MM.1S (cell line): ENCODE measurements at places on chromosomes 11 and 22.
A peak's percentile ranks its signal among the peaks of the same experiment; 100 is the strongest.

DNA sequence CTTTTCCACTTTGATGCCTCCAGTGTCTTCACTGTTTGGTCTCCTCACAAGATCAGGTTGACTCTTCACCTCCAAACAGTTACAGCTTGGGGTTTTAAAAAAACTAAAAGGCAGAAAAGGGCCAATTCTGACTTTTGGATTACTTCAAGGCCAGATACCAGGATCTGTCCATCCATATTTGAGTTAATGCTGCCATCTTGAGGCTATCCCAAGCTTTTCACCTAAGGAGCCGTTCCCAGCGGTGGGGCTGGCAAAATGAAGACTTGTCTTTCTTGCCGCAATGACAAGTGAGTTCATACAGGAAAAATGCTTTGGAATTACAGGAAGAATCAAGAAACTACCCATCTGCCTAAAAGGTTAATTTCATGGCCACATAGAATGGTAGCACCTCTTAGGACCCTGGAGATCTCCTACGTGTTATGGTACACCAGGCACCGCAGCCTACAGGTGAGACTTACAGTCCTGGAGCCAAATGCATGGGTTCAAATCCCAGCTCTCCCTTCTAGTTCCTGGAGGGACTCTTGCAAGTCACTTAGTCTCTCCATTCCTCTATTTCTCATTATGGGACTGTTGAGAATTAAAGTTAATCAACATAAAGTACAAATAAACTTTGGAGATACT is 6.0 kb upstream of the OR5B21 start:
- peak; percentile 10 for DNase-seq

- no peak for DNase-seq
Observed at GRCh38 chr11:79501707-79502106, 60.9 kb upstream of the TENM4 start.

GRCh38 chr11:66878474-66878873 is 21.6 kb downstream of the LRFN4 start:
- no peak for DNase-seq

- DNase-seq, result no peak
Observed at GRCh38 chr11:57746920-57747319, 4.7 kb downstream of the BTBD18 start.

- DNase-seq, result no peak
Observed at GRCh38 chr11:132438418-132438817, 1068.0 kb downstream of the NTM start.

- no peak for DNase-seq
Observed at GRCh38 chr11:121299417-121299816, 6.8 kb downstream of the SC5D start.

- DNase-seq, result no peak
Observed at GRCh38 chr22:41578114-41578513, 11.5 kb downstream of the PMM1 start.

- no peak for DNase-seq
Observed at GRCh38 chr22:38067761-38068360, 10.7 kb downstream of the PICK1 start.
